NCI-H1694 treated with DMSO at 0.1 percent for 48 hours (cell line): ENCODE measurements at places on chromosomes 3 and 15.

- DNase-seq: no peak
These were observed 4.5 kb upstream of the MGA start for GRCh38 chr15:41655716-41656115.

DNA sequence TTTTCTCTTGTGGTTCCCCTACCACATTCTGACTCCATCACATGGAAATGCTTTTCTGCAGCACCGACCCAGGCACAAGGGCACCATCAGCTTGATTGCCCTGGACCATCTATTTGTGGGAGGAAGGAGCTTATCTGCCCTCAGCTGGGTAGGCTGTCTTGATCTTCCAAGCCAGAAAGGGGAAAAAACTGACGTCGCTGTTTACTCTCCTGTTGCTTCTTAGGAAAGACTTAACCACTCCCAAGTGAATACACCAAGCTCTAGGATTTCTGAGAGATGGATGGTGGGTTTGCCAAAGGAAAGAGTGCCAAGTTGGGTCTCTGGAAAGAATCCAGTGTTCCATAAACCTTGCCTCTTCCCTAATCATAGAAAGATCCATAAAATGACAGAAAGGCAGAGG, 4.0 kb downstream of the TNFAIP8L3 start:
- no peak for DNase-seq

DNA sequence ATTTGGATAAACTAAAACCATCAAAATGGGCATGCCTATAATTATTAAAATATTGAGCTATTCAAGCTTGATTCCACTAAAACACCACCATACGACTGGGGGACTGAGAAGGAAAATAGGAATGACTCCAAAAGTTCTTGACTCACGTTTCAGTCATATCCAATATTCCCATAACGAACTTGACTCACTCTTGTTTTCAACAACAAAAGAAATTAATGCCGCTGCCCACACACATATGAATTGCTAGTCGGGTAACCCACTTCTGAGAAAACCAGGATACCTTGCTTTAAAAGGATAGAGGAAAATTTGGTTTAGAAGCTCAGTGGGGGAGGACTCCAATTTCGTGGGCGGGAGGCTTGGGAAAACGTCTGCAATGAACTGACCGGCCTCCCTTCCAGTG, 5.2 kb downstream of the HTR3C start:
- no peak for DNase-seq

DNA sequence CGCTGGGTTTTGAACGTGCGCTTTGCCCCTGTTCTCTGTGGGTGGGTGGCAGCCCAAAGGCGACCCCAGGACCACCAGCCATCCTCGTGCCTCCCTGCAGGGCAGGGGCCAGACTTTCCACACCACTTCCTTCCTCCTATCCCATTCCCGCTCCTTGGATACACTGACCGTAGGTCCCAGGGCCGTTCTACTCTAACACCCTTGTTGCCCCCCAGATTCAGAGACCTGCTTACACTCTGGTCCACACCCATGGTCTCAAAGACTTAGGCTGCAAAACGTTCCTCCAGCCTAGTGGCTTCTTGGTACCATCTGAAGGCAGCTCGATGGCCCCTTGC, 318 bp upstream of the DCLK3 start:
- no peak for DNase-seq

DNA sequence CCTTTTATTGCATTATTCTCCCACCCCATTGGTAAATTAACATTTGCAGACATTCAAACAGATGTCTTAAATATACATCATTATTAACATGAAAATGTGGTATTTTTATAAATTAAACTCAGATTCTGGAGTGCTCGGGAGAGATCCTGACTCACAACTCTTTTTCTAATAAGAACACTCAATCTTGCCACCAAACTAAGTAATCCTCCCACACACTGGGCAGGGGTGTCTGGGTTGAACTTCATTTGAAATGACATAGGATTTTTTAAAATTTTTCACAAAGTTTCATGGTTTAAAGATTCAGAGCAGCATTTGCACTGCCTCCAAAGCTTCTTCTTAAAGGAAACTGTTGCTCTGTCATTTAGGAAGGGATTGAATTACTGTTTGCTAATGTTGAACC, 754.3 kb downstream of the MECOM start:
- no peak for DNase-seq

- DNase-seq: no peak
These were observed 58.5 kb upstream of the SLC24A5 start for GRCh38 chr15:48062148-48062872.

- DNase-seq: no peak
These were observed 59.9 kb downstream of the RPL39L start for GRCh38 chr3:187079090-187080022.

- DNase-seq: no peak
These were observed 13.0 kb upstream of the TSEN2 start for GRCh38 chr3:12471241-12471640.

GRCh38 chr15:26087395-26087794, 224.3 kb upstream of the ATP10A start:
- DNase-seq: no peak

- peak; percentile 26 for DNase-seq
These were observed 16.8 kb downstream of the NOX5 start for GRCh38 chr15:69031013-69032001.

GRCh38 chr3:128620268-128620691, 30.3 kb downstream of the RPN1 start:
- DNase-seq: no peak

GRCh38 chr15:34206011-34206410, 3.9 kb downstream of the KATNBL1 start:
- no peak for DNase-seq

GRCh38 chr3:127165694-127166485, 27.0 kb upstream of the PRR23E start:
- no peak for DNase-seq

DNA sequence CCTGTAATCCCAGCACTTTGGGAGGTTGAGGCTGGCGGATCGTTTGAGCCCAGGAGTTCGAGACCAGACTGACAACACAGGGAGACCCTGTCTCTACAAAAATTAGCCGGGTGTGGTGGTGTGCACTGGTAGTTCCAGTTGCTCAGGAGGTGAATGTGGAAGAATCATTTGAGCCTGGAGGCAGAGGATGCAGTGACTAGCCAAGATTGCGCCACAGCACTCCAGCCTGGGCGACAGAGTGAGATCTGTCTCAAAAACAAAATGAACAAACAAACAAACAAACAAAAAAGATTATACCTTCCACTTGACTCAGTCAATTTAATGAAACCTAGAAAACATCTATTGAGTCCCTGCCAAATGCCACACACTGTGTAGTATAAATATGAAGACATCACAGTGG, 30.5 kb upstream of the PHLDB2 start:
- no peak for DNase-seq

- DNase-seq: no peak
These were observed 64.4 kb upstream of the HRH1 start for GRCh38 chr3:11089931-11090330.

DNA sequence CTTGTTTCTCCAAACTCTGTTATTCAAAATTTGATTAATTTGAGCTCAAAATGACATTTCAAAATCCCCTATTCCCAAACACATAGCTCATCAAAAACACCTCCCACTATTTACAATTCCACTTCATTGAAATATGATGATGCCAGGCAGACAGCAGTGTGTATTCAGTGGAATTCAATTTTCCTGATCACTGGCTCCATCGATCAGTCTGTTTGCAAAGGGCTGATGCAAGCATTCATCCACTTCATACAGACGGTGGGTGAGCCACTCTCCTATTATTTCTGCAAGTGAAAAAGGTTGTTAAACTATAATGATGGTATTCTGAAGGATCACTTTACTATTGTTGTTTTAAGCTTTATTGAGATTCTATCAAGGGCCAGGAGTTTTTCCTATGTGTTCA, 90.7 kb downstream of the RTP4 start:
- DNase-seq: no peak

- DNase-seq: no peak
These were observed 74.0 kb downstream of the RBMS3 start for GRCh38 chr3:29354894-29355293.

- DNase-seq: no peak
These were observed 90.0 kb downstream of the FBLN2 start for GRCh38 chr3:13638927-13639326.

- peak; percentile 26 for DNase-seq
These were observed 278.5 kb upstream of the RASGRP1 start for GRCh38 chr15:38843051-38843501.

- DNase-seq: no peak
These were observed 53.2 kb upstream of the CTSH start for GRCh38 chr15:78997981-78998499.

DNA sequence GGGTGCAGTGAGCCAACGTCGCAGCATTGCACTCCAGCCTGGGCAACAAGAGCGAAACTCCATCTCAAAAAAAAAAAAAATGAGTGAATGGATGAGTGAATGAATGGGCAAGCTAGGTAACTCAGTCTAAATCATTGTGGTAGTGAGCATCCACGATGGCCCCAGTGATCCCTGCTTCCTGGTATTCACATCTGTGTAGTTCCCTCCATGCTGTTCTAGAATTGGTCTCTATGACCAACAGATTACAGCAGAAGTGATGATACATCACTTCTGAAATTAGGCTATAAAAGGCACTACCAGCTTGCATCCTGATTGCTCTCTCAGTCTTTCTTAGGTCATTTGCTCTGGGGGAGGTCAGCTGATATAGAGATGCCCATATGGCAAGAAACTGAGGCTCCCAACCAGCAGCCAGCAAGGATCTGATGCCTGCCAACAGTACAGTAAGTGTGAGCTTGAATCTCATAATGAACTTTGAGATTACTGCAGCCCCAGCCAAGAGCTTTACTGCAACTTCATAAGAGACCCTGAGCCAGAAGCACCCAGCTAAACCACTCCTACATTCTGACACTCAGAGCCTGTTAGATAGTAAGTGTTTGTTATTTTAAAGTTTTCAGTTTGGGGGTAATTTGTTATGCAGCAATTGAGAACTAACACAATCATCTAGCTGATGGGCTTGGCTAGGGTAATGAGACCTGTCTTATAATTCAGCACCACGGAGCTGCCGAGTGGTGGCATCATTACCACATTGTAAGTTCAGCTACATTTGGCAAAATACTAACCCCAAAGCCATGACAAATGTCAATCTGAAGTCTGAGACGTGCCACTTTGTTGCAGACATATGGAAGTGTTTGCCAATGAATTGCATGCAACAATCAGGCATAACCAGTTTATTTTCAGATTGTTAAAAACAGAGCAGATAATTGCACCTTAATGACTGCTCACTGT, 53.0 kb downstream of the KLHL6 start:
- DNase-seq: peak; percentile 37

- DNase-seq: no peak
These were observed 53.9 kb upstream of the ATOSA start for GRCh38 chr15:52733088-52733487.

DNA sequence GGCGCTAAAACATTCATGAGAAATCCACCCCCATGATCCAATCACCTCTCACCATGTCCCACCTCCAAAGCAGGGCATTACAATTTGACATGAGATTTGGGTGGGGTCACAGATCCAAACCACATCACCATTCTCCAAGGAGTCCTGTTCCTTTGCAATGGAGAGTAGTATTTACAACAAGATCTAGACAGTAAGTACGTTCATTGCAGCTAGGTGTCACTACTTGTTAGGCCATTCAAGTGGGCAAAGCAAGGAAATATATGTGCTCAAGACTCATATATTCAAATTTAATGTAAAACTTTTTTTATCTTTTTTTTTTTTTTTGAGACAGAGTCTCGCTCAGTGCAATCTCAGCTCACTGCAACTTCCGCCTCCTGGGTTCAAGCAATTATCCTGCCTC, 79.3 kb downstream of the AQP9 start:
- DNase-seq: no peak

- DNase-seq: no peak
These were observed 186.8 kb upstream of the CHRNA7 start for GRCh38 chr15:31843426-31844055.

- DNase-seq: no peak
These were observed 22.0 kb upstream of the DOCK3 start for GRCh38 chr3:50652709-50653108.
